ENCODE measurements at places on chromosomes 11 and 22.
A peak's percentile ranks its signal among the peaks of the same experiment; 100 is the strongest.

DNA sequence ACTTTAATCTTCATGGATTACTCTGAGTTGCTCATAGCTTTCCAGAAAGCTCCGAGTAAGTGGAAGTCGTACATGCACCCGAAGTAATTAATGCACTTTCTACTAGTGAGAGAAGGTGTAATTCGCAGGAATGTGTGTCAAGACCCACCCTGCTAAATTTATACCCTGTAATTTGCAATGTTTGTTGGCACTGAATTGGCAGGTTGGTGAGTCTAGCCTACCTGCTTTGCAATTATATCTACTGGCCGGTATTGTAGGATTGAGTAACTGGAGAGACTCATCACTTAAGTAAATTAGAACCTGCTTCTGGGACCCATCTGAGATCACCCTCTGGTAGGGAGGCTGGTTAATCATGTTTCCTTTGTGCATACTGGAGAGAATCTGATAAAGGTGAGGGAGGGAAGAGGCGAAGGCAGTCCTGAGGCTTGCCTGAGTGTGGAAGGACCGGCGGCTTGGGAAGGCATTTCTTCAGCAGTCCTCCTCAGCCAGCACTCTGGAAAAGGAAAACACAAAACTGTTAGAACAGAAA lies 63.3 kb downstream of the LDLRAD3 start:
- H3K4me3 ChIP-seq: no peak overlapping the region
- H3K27me3 ChIP-seq: no peaks in the 10 kb centered on the region
- peak overlapping the region; percentile 95 for H3K27ac ChIP-seq
- H3K36me3 ChIP-seq: no peaks in the 10 kb centered on the region
- no peak for DNase-seq

DNA sequence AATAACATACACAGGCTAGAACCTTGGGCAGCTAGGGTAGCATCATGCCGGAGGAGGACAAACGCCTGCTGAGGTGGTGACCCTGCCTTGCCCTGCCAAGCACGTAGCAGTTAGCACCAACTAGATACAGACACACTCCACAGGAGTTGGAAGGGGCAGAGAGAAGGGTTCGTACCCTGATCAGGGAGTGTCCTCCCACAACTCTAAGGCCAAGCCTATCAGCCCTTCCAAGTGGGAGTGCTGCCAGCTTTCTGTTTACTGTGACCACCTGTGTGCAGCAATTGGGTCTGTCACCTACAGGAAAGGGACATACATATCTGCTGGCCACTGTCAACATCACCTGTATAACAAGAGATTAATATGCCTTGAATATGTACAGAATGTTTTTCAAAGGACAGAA lies 1.9 kb upstream of the THAP7 start:
- no peak overlapping the region for H3K27ac ChIP-seq
- H3K4me1 ChIP-seq: no peaks in the 10 kb centered on the region
- no peak overlapping the region for H3K4me3 ChIP-seq
- no peak for DNase-seq

GRCh38 chr22:19574247-19574646 lies 50.0 kb upstream of the CLDN5 start:
- H3K27ac ChIP-seq: no peak overlapping the region
- no peak for DNase-seq
- no peaks in the 10 kb centered on the region for H3K27me3 ChIP-seq
- H3K4me1 ChIP-seq: peaks cover 12% of the 10 kb centered on the region
- no peak overlapping the region for H3K4me3 ChIP-seq
- no peaks in the 10 kb centered on the region for H3K36me3 ChIP-seq

DNA sequence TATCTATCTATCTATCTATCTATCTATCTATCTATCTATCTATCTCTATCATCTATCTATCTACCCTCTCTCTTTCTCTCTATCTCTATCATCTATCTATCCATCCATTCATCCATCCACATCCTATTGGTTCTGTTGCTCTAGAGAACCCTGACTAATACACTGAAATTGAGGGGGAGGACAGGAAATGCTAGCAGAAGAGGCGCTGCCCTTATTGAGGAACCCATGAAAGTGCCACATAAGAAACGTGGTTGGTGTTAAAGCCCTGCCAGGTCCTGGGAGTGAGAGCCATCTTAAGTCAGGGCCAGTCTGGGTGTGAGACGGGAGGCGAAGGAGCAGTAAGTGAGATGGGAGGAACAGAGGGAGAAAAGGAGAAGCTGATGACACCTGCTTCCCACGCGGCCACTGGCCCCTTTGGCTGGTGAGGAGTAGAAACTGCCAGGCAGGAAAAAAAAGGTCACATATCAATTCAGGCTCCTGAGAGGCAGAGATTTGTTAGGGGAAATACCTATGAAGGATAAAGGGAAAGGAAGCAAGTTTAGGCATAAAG lies 87.9 kb upstream of the PLET1 start:
- no peak for DNase-seq
- no peak overlapping the region for H3K27ac ChIP-seq
- H3K36me3 ChIP-seq: no peaks in the 10 kb centered on the region

- H3K36me3 ChIP-seq: no peaks in the 10 kb centered on the region
- no peaks in the 10 kb centered on the region for H3K4me1 ChIP-seq
- no peak overlapping the region for H3K27ac ChIP-seq
- no peak overlapping the region for H3K4me3 ChIP-seq
Observed at GRCh38 chr22:27588268-27588667, 213.3 kb downstream of the MN1 start.

DNA sequence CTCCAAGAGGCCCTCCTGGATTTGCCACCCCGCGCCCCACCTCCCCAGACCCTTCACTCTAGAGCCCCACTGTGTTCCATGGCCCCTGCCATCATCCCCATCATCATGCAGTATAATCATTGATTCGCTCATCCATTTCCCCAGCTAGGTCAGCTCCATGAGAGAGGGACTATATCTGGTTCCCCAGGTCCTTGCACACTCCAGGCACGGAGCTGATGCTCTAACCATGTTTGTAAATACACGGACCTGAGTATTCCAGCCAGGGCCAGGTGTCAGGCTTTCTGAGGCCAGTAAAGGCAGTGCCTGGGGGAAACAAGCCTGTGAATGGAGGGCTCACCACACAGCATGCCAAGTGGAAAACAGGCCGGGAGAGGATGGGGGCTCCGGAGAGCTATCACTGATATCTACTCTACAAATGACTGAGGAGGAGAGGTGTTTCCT lies 27.1 kb upstream of the OAF start:
- H3K4me1 ChIP-seq: peaks cover 5% of the 10 kb centered on the region
- no peaks in the 10 kb centered on the region for H3K36me3 ChIP-seq
- no peaks in the 10 kb centered on the region for H3K27me3 ChIP-seq
- H3K27ac ChIP-seq: no peak overlapping the region
- H3K4me3 ChIP-seq: no peak overlapping the region

DNA sequence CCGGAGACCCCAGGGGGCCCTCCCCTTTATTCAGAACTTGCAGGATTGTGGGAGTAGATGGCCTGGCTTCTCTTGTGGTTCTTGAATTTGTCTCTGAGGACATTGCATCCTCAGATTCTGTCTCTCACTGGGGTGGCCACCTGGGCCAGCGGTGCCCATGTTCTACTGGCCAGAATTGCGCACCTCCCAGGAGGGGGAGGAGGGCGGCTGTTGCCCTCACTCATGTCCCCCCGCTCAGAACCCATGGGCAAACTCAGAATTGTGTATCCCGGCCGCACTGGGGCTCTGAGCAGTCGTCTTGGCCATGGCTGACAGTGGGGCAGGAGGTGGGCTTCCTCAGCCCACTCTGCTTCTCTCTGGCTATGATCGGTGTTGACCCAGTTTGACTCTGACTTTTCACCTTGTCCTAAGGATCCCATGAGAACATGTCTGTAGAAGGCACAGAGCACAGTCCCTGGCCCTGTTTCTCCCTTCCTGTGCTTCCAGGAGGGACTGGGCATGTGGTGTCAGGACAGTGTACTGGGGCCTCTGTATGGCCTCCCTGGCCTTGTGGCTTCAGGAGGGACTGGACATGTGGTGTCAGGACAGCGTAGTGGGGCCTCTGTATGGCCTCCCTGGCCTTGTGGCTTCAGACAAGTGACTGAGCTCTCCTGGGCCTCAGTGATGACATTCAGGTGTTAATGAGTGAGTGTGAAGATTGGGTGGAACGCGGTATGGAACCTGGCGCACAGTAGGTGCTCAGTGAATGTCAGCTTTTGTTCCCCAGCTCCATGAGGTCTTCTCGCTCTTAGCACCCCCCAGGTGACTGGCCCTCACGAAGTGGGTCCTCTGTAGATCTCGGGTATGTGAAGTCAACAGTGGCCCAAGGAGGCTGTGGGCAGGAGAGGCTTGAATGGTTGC lies 99.3 kb downstream of the TBC1D22A start:
- H3K36me3 ChIP-seq: no peaks in the 10 kb centered on the region
- H3K4me1 ChIP-seq: peaks cover 9% of the 10 kb centered on the region
- no peak overlapping the region for H3K4me3 ChIP-seq
- no peak overlapping the region for H3K27ac ChIP-seq
- DNase-seq: no peak

DNA sequence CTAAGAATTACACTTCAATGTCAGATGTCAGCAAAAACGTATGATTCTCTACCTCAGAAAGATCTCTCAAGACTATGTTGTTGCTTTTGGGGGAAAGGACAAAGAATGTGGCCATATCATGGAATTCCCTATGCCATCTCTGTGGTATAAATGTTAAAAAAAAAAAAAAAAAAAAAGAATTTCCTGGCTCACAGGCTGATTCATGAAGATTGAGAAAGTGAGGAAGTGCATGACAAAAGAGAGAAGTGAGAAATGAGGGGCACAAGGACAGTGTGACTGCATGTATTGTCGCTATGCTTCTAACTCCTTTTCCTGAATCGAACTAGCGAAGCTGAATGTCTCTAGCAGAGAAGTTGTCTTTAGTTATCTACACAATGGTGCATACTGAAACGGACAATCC lies 80.6 kb upstream of the CARD18 start:
- DNase-seq: no peak
- H3K27me3 ChIP-seq: no peaks in the 10 kb centered on the region
- peaks cover 1% of the 10 kb centered on the region for H3K4me1 ChIP-seq

DNA sequence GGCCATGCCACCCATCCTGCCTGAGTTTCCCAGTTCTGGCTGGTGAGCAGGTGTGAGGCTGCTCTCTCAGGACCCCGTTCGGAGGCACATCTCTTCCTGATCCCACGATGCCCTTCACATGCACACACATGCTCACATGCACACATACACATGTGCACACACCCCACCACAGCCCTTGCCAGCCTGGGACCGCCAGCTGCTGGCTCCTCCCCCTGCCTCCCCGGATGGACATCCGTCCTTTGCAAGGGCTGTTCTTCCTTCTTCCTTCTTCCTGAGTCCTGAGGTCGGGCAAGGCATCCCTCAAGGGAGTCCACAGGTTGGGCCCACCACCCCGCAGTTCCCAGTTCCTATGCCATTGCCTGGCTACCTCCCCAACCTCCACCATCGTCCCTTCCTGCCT lies 10.5 kb upstream of the CDKN1C start:
- H3K4me1 ChIP-seq: peaks cover 28% of the 10 kb centered on the region
- no peaks in the 10 kb centered on the region for H3K27me3 ChIP-seq
- no peaks in the 10 kb centered on the region for H3K36me3 ChIP-seq
- no peak overlapping the region for H3K27ac ChIP-seq

GRCh38 chr11:27315836-27316235 lies 47.2 kb downstream of the CCDC34 start:
- H3K27ac ChIP-seq: no peak overlapping the region
- no peaks in the 10 kb centered on the region for H3K4me1 ChIP-seq
- no peak for DNase-seq
- no peaks in the 10 kb centered on the region for H3K36me3 ChIP-seq
- no peaks in the 10 kb centered on the region for H3K27me3 ChIP-seq

DNA sequence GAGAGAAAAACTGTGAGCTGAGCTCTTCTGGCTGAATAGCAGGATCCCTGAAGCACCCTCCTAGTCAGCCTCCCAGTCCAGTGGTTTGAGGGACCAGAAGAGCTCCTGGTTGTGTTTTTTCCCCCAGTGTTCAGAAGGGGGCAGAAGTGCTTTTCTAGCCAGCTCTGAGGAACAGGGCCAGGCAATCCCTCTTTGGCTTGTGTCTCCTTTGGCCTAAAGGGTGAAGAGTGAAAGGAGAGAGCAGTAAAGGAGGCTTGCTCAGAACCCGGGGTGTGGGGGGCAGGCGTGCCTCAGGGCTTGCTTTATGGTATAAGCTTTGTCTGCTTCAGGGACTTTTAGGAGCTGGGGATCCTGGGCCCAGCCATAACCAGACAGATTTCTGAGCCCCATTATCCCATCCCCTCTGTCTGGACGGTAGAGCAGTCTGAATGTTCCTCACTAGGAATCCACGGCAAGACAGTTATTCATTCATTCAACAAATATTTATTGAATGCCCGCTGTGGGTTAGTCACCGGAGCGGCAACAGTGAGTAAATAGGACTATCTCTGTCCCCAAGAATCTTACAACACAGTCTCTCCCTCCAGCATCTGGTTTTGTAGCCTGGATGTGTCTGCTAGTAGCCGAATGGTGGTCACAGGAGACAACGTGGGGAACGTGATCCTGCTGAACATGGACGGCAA lies 14.5 kb downstream of the ACP2 start:
- no peak overlapping the region for H3K4me3 ChIP-seq
- no peaks in the 10 kb centered on the region for H3K27me3 ChIP-seq
- peak overlapping the region; percentile 71 for H3K27ac ChIP-seq
- H3K4me1 ChIP-seq: peaks cover 9% of the 10 kb centered on the region
- peaks cover 74% of the 10 kb centered on the region for H3K36me3 ChIP-seq

DNA sequence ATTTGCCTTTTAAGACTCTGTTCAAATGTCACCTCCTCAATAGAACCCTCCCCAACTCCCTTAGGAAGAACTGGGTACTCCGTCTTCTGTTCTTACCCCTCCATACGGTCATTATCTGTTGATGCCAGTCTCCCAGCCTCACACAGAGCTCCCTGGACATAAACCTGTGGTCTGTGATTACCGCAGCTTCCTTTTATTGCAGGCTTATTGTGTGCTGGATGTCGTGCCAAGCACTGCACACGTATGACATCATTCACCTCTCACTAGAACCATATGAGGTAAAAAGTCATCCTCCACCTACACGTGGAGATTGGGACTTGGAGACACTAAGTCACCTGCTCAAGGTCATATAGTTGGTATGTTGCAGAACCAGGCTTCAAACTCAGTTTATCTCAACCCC lies 15.3 kb downstream of the PTPN5 start:
- no peak overlapping the region for H3K27ac ChIP-seq
- DNase-seq: no peak
- no peak overlapping the region for H3K4me3 ChIP-seq
- no peaks in the 10 kb centered on the region for H3K4me1 ChIP-seq
- no peaks in the 10 kb centered on the region for H3K27me3 ChIP-seq

- H3K27me3 ChIP-seq: no peaks in the 10 kb centered on the region
- no peaks in the 10 kb centered on the region for H3K36me3 ChIP-seq
- no peaks in the 10 kb centered on the region for H3K4me1 ChIP-seq
- H3K4me3 ChIP-seq: no peak overlapping the region
Observed at GRCh38 chr11:7154881-7155361, 66.1 kb downstream of the RBMXL2 start.

GRCh38 chr11:80593648-80594374 lies 1153.0 kb upstream of the TENM4 start:
- no peaks in the 10 kb centered on the region for H3K36me3 ChIP-seq
- no peak overlapping the region for H3K4me3 ChIP-seq
- peaks cover 20% of the 10 kb centered on the region for H3K4me1 ChIP-seq
- no peak for DNase-seq
- H3K27ac ChIP-seq: peak overlapping the region; percentile 73

GRCh38 chr11:70660889-70661197 lies 262.5 kb downstream of the CTTN start:
- H3K36me3 ChIP-seq: no peaks in the 10 kb centered on the region
- H3K4me3 ChIP-seq: no peak overlapping the region
- no peaks in the 10 kb centered on the region for H3K4me1 ChIP-seq

- H3K27ac ChIP-seq: no peak overlapping the region
- no peaks in the 10 kb centered on the region for H3K4me1 ChIP-seq
- H3K4me3 ChIP-seq: no peak overlapping the region
Observed at GRCh38 chr11:99068832-99069231, 48.1 kb downstream of the CNTN5 start.
